NCI-H2171 (cell line): ENCODE measurements at places on chromosomes 5 and 9.

GRCh38 chr5:373710-374602 lies 52.4 kb downstream of the AHRR start:
- peak; percentile 91 for DNase-seq

GRCh38 chr5:142756576-142756975 lies 13.6 kb upstream of the ARHGAP26 start:
- no peak for DNase-seq

DNA sequence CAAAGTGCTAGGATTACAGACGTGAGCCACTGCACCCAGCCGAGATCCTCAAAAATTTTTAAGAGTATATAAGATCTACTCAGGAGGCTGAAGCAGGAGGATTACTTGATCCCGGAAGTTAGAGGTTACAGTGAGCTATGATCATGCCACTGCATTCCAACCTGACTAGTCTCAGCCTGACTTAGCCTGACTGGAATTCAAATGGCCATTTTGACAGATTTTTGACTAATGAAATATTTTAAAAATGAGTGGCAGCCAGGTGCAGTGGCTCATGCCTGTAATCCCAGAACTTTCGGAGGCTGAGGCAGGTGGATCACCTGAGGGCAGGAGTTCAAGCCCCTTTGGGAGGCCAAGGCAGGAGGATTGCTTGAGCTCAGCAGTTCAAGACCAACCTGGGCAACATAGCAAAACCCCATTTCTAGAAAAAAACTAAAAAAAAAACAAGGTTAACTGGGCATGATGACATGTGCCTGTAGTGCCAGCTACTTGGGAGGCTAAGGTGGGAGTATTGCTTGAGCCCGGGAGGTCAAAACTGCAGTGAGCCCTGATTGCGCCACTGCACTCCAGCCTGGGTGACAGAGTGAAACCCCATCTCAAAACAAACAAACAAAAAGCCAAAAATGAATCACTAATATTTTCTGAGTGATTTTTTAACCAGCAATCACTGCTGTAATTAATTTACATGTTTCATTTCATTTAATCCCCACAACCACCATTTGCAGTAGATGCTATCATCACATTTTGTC lies 16.6 kb downstream of the ATOX1 start:
- no peak for DNase-seq

DNA sequence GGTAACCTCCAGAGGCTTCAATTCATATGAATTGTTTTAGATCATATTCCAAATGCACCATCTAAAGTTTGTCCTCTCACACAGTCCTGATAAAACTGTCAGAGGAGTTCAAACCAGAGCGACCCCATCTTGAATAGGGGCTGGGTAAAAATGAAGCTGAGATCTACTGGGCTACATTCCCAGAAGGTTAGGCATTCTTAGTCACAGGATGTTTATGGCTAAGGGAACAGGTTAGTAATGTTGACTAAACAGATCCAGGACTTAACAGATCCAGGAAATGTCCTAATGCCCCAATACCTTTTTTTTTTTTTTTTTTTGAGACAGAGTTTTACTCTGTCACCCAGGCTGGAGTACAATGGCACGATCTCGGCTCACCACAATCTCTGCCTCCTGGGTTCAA lies 192.6 kb upstream of the PRDM9 start:
- no peak for DNase-seq

DNA sequence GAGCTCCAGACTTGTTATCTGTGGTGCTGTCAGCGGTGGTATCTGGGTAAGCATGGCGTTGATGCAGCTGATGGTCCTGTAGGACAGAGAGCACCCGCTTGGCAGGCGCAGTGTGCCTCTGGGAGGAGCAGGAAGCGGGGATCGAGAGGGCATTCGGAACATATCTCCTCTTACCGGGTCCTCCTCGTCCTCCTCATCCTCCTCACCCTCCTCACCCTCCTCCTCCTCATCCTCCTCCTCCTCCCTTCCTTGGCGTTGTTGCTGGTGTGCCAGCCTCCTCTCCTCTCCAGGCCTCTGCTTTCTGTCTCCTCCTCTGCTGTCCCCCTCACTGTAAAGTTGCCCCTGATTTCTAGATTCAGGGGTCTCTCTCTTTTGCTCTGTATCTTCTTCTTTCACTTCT lies 21.2 kb downstream of the ECM2 start:
- DNase-seq = no peak

- DNase-seq = no peak
Measured at GRCh38 chr5:172171118-172171517, 16.9 kb downstream of the STK10 start.

- no peak for DNase-seq
Measured at GRCh38 chr9:72205513-72205912, 56.3 kb downstream of the GDA start.

DNA sequence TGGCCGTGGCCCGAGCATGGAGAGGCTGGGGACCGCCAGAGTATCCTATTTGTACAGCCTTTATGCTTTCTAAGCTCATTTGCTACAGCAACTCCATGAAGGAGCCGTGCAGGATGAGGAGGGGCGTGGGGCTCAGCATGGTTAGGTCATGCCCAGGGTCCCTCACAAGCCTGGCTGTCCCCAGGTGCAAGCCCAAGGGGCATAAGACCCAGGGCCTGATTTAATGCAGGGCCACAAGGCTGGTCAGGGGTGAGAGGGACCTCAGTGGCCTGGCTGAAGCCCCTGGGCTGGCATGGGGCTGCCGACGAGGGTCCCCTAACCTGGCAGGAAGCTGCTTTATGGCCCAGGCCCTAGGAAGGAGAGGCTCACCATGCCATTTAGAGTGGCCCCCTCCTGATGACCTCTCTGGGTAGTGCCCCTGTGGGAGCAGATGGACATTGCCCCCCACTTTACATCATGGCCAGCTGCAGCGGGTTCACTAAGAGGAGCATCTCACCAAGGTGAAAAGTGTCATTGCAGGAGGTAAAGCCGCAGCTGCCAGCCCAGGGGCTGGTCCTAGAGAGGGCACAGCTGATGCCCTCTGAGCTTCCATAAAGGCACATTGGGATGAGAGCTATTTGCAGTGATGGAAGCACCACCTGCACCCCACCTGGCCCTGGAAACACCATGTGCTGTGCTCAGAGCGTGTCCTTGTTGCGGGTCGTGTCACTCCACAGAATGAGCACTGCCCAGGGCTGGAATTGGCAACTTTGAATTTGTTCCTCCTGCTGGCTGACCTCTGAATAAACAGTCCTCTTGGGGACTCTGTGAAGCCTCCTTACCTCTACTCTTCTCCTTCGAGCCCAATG lies 58.9 kb downstream of the ZNF618 start:
- DNase-seq = no peak
